ENCODE measurements at places on chromosomes 4 and X.

DNA sequence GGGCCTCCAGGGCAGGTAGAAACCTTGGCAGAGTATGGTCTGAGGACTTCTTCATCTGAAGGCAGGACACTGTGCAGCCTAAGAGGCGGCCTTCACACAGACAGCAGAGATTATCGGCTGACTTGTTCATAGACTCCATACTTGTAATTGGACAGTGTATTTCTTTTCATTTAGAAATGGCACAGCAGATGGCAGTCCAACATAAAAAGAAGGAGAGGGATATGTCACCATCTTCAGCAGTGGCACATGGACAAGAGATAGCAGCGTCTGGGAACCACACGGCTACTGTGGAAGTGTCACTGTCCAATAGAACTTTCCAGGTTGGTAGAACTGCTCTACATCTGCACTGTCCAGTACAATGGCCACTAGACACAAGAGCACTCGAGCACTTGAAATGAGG, 21.7 kb upstream of the GEMIN8 start:
- DNase-seq: no peak

GRCh38 chrX:79094075-79094832, 50.2 kb upstream of the GPR174 start:
- no peak for DNase-seq

GRCh38 chrX:41276661-41277506, 57.1 kb upstream of the DDX3X start:
- no peak for DNase-seq

GRCh38 chr4:84672177-84672576, 89.2 kb downstream of the CDS1 start:
- no peak for DNase-seq

- DNase-seq: no peak
Observed at GRCh38 chr4:6932475-6932874, 22.8 kb downstream of the TBC1D14 start.

DNA sequence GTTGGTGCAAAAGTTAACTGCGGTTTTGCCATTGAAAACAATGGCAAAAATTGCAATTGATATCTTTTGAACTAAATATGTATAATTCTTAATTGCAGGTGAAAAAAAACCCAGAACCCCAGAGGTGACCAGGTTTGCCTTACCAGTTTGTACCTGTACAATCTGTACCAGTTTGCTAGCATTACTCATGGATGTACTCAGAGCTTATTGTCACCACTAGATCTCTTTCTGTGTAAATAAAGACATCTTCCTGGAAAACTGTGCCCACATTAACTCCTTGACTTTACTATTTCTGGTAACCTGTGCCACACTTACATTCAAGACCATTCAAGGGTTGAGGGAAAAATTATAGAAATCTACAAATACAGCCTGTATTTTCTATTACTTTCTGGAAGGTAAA, 139.7 kb downstream of the ELOVL6 start:
- no peak for DNase-seq

- no peak for DNase-seq
Observed at GRCh38 chrX:30620980-30621618, 32.1 kb upstream of the GK start.

DNA sequence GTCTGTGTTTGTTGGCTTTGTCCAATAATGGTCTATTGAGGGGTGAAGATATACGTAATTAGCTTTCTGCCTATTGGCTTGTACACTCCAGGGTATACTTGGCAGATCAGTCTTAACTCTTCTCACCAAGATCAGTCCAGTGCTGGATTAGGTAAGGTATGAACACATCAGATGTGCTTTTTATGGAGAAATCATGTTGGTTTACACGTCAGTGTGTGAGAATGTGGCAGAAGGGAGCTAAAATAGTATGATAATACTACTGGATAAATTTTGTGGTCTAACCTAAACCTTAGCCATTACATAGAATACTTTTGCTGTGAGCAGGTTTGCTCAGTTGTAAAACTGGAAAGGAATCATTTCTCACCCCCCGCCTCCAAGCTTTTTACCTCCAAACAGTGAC, 4.2 kb downstream of the PDHA1 start:
- DNase-seq: no peak

GRCh38 chr4:108433832-108434231, 186.5 kb upstream of the RPL34 start:
- DNase-seq: no peak

- DNase-seq: no peak
Observed at GRCh38 chr4:83728191-83728590, 192.3 kb downstream of the GPAT3 start.

- DNase-seq: no peak
Observed at GRCh38 chrX:17986440-17986839, 125.3 kb upstream of the RAI2 start.

DNA sequence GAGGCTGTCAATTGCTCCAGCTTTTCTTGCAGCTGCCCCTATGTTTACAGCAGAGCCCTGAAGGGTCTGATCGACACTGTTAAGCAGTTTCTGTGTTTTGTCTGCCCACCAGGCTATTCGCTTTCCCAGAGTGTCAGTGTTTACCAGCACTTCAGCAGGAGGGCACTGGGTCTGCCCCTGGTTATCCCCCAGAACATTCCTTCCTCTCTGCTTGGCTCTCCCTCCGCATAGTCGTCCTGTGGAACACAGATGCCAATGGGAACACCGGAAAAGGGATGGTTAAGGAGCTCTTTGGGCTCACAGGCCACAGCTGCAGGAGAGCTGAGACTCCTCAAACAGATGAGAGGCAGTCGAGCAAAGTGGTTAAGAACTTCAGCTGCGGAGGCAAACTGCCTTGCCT, 71.3 kb upstream of the FBXW7 start:
- DNase-seq: no peak

DNA sequence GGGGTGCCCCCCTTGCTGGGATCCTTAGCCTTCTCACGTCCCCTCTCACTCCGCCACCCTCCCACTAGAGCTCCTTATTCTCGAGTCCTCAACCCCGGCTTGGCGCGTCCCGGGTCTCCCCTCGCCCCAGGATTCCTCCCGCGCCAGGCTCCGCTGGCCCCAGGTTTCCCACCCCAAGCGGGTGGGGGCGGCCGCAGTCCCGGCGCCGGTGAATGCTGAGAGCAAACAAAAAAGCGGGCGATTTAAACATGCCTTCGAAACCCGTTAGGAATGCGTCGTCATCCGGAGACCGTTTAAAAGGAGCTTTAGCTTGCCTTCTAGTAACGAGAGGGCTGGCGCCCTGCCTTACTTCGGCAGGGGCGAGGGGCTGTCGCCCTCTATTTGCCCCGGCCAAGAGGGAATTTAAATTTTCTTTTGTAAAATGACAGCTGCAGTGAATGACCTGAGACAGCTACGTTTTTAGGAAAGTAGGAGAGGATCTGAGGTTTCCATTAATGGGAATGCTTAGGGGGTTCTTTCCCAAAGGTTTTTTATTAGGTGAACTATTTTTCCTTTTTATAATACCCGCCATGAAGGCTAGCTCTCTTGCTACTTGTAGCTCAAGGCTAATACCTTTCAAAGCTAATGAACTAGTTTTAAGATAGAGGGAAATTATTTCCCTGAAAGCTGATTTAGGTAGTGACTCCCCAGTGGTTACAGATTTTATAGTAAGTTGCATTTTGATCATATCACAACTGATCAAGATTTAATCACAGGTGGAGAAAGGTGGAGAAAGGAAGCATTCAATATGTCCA, 3.1 kb downstream of the JADE1 start:
- DNase-seq: no peak

DNA sequence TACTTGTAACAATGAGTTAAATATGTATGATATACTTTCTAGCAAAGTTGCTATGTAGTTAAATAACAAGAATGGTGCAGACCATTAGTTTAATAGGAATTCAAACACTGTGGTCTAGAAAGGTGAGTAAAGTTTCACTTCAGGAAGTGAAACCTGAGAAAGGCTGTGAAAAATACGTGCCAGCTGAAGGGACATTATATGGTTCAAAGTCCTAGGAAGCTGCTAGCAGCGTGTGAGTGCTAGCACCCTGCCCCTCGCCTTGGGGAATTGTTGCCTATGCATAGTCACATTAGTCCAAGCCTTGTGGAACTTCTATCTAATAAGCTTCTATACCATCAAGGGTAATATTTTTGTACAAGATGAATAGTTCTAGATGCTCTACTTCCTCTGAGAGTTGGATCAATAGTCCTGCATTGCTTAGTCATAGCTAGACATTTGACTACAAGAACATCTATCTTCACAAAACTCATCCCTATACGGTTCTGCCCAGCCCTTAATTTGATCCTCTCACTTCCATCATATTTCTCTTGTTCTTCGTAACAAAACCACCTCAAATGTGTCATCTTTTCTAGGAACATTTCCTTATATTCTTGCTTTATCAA, 45.8 kb upstream of the ARSJ start:
- no peak for DNase-seq

- no peak for DNase-seq
Observed at GRCh38 chrX:129144172-129145038, 378.9 kb downstream of the SMARCA1 start.

GRCh38 chr4:108484187-108484586, 136.2 kb upstream of the RPL34 start:
- no peak for DNase-seq

DNA sequence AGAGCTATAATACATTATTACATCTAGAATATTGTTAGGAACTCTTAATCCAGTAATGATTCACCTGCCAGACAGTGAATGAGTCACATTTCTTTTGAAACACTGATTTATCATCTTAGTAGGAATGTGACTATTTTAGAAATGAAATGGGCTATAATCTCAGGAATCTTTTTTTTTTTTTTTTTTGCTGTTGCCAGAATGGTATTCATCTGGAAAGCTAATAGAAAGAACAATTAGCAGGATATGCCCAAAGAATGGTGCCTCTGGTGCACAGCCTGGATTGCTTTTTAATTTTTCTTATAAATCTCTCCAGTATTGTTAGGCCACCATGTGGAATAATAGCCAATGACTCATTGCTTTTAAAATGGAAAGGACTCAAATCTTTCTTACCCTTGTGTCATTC, 181.1 kb upstream of the SMIM31 start:
- no peak for DNase-seq

DNA sequence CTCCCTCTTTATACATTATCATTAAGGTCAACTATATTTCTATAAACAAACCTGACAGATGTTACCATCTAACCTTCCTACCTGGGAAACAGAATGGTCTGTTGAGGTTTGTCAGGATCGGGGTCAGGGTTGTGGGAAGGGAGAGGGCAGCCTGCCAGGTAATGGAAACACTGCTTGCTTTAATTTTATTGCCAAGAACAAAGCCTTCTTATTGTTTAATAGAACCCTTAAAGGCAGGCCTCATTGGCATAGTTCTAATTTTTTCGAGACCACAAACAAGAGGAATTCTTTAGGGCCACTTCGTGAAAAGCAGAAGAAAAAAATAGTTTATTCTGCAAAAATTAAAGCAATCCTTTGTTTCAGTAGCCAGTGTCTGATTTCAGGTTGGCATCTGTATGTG, 113.2 kb downstream of the MID1 start:
- DNase-seq: no peak

- DNase-seq: no peak
Observed at GRCh38 chr4:37685161-37685822, 884 bp downstream of the RELL1 start.

GRCh38 chrX:40061005-40061404, 36.8 kb downstream of the BCOR start:
- no peak for DNase-seq

- peak; percentile 7 for DNase-seq
Observed at GRCh38 chrX:100685284-100685996, 41.4 kb downstream of the SRPX2 start.

DNA sequence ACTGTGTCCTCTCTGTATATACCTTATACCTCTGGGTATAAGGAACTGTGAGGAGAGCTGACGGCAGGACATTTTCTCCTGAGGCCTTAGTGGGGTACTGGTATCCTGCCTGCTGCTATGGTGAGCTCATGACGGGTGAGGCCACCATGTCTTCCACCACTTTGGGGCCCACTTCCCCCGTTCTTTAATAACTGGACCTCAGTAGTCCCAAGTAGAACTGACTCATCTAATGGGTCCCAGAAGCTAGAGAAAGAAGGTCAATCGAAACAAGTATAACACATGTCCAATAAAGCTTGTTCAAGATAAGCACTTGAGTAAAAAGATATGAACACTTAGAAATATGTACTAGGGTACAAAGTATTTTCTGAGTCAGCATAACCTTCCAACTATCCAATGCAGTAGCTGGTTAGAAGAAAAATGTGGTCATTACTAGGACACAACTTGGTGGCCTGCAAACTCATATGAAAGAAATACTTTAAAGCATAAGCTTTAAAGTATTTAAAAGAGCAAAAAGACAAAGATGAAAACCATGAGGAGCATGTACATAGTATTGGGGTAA, 71.7 kb downstream of the DIPK2B start:
- no peak for DNase-seq

DNA sequence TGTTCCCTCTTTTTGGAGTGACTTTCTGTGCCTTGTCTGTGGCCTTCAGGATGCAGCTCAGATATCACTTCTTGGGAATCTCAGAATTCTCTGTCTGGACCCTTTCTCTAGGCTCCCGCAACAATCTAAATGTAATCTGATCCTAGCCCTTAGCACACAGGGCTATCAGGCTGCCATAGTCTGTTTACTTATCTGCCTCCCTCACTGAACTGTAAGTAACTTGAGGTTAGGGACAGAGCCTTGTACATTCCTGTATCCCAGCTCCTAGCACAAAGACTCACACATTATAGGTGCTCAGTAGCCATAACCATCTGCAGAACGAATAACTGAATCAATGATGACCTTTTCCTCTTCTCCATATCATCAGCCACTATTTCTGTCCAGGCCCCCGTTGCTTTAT, 69.5 kb downstream of the RTL9 start:
- no peak for DNase-seq

GRCh38 chr4:183857040-183857439, 48.1 kb upstream of the STOX2 start:
- no peak for DNase-seq

DNA sequence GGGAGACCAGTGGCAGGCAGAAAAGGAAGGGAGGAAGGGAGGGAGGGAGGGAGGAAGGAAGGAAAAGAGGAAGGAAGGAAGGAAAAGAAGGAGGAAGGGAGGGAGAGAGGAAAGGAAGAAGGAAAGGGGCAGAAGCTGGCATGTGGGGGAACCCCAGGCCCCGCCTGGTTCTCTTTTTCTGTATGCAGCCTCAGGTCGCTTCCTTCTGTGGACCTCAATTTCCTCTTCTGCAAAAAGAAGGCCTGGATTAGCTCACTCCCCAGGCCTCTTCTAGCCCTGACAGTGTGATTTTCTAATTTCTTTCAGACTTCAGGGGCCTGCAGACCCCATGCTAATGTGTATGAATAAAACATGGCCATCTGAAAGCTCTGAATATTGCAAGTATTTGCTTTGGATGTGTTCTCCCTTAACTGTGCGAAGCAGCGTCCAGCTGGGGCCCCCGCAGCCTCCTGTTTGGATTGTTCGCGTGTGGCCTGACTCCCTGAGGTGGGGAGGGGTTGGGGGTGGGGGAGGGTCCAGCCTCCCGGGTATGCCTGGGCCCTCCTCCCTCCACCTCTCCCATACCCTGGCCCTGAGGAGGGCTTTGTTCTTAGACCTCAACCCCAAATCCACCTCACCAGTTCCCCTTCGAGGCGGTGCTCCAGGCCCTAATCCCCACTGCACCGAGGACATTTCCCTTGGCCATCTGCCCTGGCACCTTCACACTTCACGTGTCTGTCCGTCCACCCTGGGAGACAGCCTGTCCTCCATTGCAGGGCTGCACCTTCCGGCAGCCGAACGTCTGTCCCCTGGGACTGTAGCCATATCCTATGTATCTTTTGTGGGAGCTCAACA, 199.9 kb upstream of the ATP6AP2 start:
- DNase-seq: no peak

- DNase-seq: no peak
Observed at GRCh38 chr4:165384598-165384997, 5.8 kb downstream of the CPE start.

GRCh38 chrX:23788521-23788920, 5.5 kb downstream of the SAT1 start:
- DNase-seq: no peak
